Spinal cord (tissue), 10 donors: ENCODE measurements at places on chromosomes 11 and 22. TPM values are rescaled to one million over a fixed set of nuclear protein-coding genes. Genes with fewer than 3 reads are reported as not detected.

DNA sequence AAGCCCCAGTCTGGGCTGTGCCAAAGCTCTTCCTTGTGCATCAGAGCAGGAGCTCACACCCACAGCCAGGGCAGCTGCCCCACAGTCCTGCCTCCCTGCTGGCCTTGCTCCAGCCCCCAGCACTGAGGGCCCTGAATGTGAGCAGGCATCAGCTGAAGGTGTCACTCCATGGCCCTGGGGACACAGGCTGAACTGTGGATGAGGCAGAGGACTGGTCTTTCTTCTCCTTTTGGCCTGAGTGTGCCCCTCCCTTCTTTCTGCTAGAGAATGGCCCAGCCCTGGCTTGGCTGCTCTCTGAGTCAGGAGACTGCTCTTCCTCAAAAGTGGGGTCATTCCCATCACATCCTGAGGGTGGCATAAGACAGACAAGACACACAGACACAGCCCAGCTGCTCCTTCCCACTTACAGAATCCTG is 16.2 kb downstream of the OTOG start:
- H3K27me3 ChIP-seq = no peaks in the 10 kb centered on the region
- H3K36me3 ChIP-seq = no peaks in the 10 kb centered on the region
- no peak overlapping the region for H3K4me3 ChIP-seq
- H3K4me1 ChIP-seq = no peaks in the 10 kb centered on the region

PATE2 gene
- 0.61 TPM for total RNA-seq

DNA sequence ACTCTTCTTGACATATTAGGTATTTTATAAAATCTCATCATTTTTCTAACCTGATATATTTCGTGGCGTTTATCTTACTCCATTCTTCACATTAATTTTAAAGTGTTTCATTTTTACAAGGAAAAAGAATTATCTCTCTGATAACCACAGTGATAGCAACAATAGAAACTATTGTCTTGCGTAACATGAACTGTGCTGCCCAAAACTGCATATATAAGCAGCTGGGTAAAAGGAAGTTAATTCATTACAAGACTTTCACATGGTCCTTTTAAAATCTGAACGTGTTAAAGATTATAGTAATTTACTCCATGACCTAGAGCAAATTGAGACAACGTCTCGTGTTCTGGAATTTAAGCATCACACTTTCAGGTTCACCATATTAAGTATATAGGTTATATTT is 210.4 kb upstream of the GRIA4 start:
- no peak for DNase-seq
- no peak overlapping the region for H3K27ac ChIP-seq
- no peaks in the 10 kb centered on the region for H3K4me1 ChIP-seq

DNA sequence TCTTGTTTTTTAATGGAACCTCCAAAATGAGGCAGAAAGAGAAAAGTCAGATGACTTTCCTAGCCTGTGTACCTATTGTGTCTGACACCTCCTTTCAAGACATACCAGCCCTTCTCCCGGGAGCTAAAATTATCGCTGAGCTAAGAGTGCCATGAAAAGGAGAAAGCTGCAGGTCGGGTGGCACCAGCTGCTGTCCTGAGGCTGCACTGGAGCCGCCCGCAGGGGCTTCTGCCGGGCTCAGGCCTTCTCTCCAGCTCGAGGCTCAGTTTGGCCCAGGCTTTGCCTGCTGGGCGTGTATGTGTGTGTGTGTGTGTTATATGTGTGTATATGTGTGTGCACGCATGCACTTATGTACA is 27.7 kb upstream of the RAB1B start:
- no peak overlapping the region for H3K27ac ChIP-seq
- no peak for DNase-seq
- peaks cover 94% of the 10 kb centered on the region for H3K36me3 ChIP-seq

PLAAT3 gene
- total RNA-seq = 40.0 TPM

- DNase-seq = no peak
- H3K36me3 ChIP-seq = peaks cover 57% of the 10 kb centered on the region
- H3K27ac ChIP-seq = no peak overlapping the region
- H3K4me3 ChIP-seq = no peak overlapping the region
Observed at GRCh38 chr11:123577081-123577598, 77.3 kb downstream of the SCN3B start.

KDM4D gene
- 2.3 TPM for total RNA-seq
